ENCODE measurements at places on chromosomes 13 and 19.

GRCh38 chr13:112928972-112929782 lies 39.8 kb upstream of the MCF2L start:
- peak; percentile 77 for DNase-seq

- no peak for DNase-seq
Measured at GRCh38 chr19:40219721-40220276, 1.6 kb upstream of the TTC9B start.

DNA sequence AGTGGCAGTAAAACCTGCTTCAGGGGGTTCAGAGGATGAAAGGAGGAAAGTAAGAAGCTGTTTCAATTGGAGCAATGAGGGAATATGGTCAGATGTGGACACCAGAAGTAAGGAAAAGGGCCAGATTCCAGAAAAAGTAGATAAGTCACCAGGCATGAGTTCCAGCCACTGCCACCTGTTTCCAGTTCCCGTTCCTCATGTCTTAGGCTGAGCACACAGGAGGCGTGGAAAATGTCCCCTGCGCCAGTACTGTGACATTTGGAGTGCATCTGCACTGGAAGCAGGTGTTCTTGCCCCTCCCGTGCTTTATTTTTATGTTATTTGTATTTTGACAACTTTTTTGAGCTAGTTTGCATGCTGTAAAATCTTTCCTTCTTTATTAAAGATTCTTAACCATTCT lies 25.3 kb downstream of the LMO7 start:
- DNase-seq, result no peak

- no peak for DNase-seq
Measured at GRCh38 chr13:19581675-19582074, 20.3 kb upstream of the TPTE2 start.

GRCh38 chr19:47107953-47108746 lies 5.4 kb downstream of the ZC3H4 start:
- DNase-seq, result no peak

- no peak for DNase-seq
Measured at GRCh38 chr13:49388091-49388635, 55.7 kb downstream of the CAB39L start.

DNA sequence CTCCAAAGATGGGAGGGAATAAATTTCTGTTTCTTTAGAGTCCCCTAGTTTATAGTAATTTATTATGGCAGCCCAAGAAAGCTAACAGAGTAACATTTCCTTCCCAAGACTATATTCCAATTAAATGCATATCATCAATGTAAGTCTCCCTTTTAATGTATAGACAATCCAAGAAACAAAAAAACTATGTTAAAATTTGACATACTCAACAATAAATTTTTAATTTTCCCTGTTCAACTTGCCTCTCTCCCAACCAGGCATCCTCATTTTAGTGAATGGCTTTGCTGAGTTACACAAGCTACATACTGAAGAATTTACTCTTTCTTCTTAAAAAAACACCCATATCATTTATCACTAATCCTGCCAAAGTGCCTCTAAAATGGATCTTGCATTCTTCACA lies 1357.7 kb downstream of the PCDH9 start:
- DNase-seq, result no peak

- no peak for DNase-seq
Measured at GRCh38 chr13:33727297-33728083, 90.5 kb upstream of the RFC3 start.

- DNase-seq, result peak; percentile 87
Measured at GRCh38 chr19:4456843-4457653, 546 bp downstream of the UBXN6 start.

DNA sequence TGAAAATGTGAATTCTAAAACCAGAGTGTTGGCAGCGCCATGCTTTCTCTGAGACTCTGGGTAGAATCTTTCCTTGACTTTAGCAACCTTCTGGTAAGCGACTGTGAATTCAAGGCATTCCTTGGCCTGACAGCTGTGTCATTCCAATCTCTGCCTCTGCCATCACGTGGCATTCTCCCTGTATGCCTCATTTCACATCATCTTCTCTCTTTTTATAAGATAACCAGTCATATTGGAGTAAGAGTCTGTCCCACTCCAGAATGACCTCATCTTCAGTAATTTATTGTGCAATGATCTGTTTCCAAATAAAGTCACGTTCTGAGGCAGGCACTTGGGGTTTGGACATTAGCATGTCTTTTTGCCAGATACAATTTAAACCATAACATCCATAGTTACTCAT lies 103.4 kb upstream of the POSTN start:
- no peak for DNase-seq

DNA sequence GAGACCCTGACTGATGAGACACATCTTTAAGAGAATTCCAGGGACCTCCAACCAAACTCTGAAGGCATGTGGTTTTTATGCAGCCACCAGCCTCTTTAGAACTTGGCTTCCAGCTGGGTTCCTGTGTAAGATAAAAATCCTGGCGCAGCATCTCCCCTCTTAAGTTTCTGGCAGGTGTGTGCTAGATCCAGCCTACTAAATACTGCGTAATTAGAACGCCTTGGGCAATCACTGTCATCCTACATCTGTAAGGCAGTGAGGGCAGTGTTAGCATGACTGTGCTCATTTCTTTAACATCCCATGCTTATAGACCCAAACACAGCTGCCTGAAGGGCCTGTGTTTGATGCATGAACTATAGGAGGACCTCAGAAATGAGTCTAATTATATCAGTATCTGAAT lies 173.5 kb upstream of the OBI1 start:
- DNase-seq, result no peak

DNA sequence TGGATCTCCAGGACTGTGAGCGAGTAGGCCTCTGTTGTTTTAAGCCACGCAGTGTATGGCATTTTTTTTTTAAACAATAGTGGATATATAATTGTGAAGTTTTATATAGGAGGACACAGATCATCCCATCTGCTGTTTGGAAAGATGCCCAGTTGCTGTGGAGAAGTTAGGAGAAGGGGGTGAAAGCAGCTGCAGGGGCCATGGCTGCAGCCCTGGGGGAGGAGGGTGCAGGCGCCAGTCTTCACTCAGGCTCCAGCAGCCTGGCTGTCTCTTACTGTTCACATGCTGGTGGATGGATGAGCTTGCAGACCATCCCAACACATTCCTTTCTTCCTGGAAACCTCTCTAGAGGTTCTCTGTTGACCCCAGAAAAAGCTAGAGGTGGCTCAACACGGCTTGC lies 242.3 kb downstream of the TEX29 start:
- DNase-seq, result peak; percentile 29

DNA sequence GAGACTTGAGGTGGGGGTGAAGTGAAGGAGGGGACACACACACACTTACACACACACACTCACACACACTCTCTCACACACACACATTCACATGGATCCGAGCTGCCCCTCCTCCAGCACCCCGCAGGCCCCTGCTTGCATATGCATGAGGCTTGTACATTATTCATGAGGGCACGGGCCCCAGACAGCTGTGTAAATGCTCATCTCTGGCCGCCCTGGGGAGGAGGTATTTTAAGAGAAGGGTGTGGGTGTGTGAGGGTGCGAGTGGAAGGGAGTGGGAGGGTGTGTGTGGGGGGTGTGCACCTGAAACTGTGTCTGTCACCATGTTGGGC lies 2.4 kb downstream of the NCAN start:
- no peak for DNase-seq

GRCh38 chr13:49858178-49858856 lies 65.8 kb upstream of the KPNA3 start:
- no peak for DNase-seq

- peak; percentile 87 for DNase-seq
Measured at GRCh38 chr19:35868172-35868822, at the start of gene APLP1. Gene APLP1 (plus strand): TSS chr19:35868574. CDS start chr19:35868637, 63 bp downstream.

GRCh38 chr13:106701771-106702341 lies 133.9 kb upstream of the ARGLU1 start:
- DNase-seq, result peak; percentile 31

GRCh38 chr19:4707322-4707721 lies 16.3 kb downstream of the DPP9 start:
- no peak for DNase-seq

GRCh38 chr19:33736158-33736557 lies 60.5 kb upstream of the KCTD15 start:
- no peak for DNase-seq

DNA sequence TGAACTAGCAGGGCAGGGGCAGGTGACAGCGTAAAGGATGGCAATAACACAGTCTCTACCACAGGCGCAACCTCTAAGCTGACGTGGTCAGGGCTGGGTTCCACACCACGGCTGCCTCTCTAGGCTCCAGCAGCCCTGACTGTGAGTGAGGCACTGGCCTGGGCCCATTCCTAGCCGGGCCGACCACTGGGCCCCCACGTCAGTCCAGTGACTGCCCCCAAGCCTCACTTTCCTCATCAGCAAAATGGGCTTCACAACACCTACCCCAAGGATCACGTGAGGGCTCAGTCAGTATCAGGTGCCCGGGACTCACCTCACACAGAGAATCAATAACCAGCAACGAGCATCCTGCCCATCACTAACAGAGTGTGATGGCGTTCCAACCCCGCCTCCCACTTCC lies 5.2 kb downstream of the ZFR2 start:
- no peak for DNase-seq

- no peak for DNase-seq
Measured at GRCh38 chr13:75129331-75129730, 352.6 kb downstream of the TBC1D4 start.

GRCh38 chr13:31009166-31009565 lies 76.7 kb downstream of the TEX26 start:
- no peak for DNase-seq

GRCh38 chr13:114314074-114314912 lies at the start of gene CHAMP1:
Gene CHAMP1 (plus strand): TSS chr13:114314503. CDS start chr13:114323843, 9,340 bp downstream.
- peak; percentile 97 for DNase-seq

GRCh38 chr13:95784900-95785290 lies 108.0 kb downstream of the DNAJC3 start:
- no peak for DNase-seq

DNA sequence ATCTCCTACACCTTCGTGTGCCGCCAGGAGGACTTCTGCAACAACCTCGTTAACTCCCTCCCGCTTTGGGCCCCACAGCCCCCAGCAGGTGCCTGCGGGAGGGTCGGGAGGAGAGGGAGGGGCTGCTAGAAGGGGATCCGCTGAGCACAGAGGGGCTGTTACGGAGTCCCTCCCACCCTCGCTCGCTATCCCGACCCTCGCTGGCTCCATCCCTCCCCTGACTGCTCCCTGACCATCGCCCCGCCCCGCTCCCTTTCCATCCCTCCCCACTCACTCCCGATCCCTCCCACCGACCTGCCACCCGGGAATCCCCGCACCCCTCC lies 780 bp downstream of the CD177 start:
- DNase-seq, result peak; percentile 32

DNA sequence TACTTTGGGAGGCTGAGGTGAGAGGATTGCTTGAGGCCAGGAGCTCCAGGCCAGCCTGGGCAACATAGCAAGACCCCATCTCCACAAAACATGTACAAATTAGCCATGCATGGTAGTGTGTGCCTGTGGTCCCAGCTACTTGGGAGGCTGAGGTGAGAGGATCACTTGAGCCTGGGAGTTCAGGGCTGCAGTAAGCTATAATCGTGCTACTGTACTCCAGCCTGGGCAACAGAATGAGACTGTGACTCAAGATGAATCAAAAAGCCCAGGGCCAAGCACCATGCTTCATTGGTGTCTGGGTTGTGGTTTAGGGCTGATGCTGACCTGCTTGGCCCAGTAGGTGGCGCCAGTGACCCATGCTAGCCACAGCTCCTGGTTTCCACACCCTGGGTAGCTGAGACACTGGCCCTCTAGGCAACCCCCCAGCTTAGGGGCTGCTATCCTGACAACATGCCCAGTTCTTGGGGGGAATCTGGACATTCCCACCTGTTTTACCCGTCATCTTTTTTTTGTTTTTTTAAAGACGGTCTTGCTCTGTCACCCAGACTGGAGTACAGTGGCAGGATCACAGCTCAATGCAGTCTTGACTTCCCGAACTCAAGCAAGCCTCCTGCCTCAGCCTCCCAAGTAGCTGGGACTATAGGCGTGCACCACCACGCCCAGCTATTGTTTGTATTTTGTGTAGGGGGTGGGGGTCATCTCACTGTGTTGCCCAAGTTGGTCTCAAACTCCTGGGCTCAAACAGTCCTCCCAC lies 5.5 kb downstream of the CCDC124 start:
- DNase-seq, result peak; percentile 82

DNA sequence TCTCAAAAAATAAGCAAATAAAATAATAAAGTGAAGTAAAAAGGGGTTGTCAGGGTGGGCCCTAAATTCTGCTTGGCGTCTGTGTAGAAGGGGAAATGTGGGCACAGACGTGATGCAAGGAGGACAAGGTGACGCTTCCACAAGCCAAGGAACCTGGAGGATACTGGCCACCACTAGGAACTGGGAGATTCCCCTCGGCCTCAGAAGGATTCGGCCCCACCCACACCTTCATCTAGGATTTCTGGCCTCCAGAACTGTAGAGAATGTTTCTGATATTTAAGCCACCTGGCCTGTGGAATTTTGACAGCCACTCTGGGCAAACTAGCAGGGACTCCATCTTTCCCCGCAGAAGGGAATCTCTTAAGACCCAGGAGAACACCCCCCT lies 1.1 kb downstream of the PLEKHJ1 start:
- no peak for DNase-seq

- peak; percentile 63 for DNase-seq
Measured at GRCh38 chr19:45492627-45493470, 4.0 kb downstream of the RTN2 start.

DNA sequence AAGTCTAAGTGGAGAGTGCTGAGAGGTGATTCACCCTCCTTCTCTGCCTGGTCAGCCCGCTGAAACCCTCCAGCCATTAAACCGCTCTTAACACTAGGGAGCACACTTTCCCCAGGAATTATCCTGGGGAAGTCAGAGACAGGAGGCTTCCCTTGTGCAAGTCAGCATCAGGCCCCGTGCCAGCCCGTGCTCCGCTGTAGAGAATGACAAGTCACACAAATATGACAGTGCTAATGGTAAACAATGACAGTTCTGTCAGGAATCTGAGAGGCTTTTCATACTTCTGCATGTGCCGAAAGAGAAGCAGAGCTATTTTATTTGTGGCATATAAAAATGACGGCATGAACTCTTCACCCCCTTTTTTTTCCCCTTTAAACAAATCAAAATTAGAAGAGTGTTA lies 816.9 kb upstream of the SLC10A2 start:
- DNase-seq, result peak; percentile 80

GRCh38 chr13:31675440-31675953 lies 63.8 kb upstream of the RXFP2 start:
- no peak for DNase-seq

DNA sequence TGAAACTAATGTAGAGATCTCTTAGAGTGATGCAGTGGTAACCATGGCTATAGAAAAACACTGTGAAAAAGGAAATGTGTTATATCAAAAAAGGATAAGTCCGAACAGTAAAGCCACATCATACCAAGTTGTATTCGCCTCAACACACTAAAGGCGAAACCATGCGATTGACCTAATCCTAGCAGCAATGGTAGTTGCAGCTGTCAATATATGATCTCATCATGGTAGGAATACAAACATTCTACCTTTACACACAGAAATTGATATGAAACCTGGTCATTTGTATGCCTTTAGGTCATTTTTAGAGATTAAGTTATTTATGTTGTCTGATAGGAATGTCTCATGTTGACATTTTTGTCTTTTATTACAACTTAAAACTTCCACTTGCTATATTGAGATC lies 271.9 kb downstream of the SLITRK6 start:
- DNase-seq, result no peak
